ENCODE measurements at places on chromosomes 13 and 19.

DNA sequence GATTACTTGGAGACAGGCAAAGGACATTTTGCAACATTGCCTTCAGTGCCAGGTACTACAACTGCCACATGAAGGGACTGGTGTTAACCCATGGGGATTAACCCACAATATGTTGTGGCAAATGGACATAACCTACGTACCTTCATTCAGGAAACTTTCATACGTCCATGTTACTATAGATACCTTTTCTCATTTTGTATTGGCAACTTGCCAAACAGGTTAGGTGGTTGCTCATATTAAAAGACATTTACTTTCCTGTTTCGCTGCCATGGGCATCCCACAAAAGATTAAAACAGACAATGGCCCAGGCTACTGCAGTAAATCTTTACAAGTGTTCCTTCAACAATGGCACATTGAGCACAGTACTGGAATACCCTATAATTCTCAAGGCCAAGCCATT is 925.3 kb downstream of the SLITRK6 start:
- no peak for DNase-seq

- no peak for DNase-seq
Measured at GRCh38 chr13:54175466-54175865, 1146.9 kb downstream of the OLFM4 start.

DNA sequence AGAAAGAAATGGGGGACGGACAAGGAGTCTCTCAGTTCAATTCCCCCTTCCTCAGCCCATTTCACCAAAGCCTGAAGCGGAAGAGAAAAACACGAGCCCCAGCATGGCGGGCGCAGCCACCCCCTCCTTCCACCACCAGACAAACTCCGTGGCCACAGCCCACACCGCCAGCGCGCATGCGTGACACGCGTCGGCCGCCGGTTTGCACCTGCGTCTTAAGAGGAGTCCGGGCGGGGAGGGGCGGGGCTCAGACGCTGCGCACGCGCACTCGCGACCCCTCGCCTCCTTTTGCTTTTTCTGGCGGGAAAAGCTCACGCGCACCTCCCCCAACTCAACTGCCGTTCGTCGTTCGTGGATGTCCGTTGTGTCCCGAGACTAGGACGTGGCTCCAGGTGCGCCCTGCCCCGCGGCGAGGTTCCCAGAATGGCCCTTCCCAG is at the start of gene KASH5:
Gene KASH5 (plus strand): TSS at position 314 of the 437 bp plus-strand sequence. CDS start 2,635 bp downstream, outside the sequence.
- DNase-seq: peak; percentile 84

DNA sequence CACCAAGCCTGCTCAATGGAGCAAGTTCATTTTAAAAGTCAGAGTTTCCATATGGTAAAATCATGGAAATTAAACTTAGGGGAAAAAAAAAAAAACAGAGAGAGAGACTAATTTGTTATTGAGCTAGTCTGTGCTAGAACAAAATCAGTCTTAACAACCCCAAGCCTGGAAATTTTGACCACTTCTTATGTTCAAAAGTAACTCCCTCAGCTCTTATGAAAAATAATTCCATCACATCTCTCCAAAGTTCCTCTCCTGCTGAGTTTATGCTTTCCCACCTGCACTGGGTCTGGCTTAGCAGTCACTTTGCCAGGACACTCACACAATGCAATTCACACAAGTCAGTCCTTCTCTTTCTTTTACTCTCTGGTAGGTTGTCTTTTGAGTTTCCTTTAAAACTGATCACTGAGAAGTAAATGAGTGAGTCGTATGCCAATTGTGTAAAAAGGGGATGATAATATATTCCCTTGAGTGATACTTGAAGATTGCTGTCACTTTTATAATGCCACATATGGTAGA is 92.6 kb downstream of the ENOX1 start:
- no peak for DNase-seq

DNA sequence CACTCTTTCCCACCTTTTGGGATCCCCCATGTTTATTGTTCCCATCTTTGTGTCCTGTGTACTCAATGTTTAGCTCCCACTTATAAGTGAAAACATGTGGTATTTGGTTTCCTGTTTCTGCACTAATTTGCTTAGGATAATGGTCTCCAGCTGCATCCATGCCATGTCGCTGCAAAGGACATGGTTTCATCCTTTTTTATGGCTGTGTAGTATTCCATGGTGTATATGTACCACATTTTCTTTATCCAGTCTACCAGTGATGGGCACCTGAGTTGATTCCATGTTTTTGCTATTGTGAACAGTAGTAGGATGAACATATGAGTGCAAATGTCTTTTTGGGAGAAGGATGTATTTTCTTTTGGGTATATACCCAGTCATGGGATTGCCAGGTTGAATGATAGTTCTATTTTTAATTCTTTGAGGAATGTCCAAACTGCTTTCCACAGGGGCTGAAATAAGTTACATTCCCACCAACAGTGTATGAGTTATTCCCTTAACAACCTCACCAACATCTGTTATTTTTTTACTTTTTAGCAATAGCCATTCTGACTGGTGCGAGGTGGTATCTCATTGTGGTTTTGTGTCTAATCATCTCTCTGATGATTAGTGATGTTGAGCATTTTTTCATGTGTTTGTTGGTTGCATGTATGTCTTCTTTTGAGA is 55.7 kb upstream of the MEDAG start:
- DNase-seq: no peak

GRCh38 chr19:23314505-23315251 is 64.5 kb upstream of the ZNF724 start:
- DNase-seq: no peak

- no peak for DNase-seq
Measured at GRCh38 chr13:111183959-111184358, 68.8 kb downstream of the ARHGEF7 start.

DNA sequence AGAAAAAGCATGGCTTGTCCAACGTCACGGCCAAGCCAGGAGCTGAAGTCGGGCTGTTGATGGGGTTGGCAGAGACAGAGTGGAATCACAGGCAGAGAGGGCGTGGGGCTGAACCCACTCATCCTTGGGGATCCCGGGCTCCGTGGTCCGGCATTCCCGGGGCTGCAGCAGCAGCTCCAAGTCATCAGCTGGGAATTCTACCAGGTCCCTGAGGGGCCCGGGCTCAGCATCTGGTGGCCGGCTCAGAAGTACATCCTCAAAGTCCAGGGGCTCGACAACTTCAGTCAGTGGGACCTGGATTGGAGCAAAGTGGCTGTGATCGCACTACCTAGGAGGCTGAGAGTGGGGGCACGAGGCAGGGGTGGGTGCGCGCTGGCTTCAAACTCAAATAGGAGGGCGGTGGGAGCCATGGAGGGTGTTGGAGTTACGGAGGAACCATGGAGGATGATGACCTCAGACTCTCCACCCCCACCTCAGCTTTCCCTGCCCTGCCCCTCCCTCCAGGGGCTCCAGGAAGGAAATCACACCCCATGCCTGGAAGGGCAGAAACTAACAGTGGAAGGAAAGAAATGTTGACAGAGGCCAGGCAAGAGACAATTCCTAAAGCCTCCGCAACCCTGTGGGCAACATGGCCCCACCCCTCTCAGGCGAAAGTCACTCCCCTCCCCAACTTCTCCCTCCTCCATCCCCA is 9.5 kb downstream of the DOCK6 start:
- no peak for DNase-seq

DNA sequence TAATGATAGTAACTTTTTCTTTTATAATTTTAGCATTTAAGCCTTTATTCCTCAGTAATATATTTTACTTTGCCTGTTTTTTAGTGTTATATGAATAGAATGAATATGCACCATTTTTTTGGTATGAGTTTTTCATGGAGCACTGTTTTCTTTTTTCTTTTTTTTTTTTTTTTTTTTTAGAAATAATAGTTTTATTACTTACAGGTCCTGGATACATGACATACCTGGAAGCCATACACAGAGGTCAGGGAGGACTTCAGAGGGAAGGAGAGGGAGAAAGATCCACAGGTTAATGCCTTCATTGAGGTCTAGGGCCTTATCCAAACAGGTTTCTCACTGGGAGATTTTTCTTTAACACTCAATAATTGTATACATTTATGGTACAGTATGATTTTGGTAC is 26.4 kb downstream of the KCTD4 start:
- no peak for DNase-seq

GRCh38 chr19:29581398-29581797 is 24.7 kb upstream of the POP4 start:
- DNase-seq: peak; percentile 8

GRCh38 chr19:2795827-2796658 is 10.7 kb downstream of the THOP1 start:
- no peak for DNase-seq

- no peak for DNase-seq
Measured at GRCh38 chr13:42569576-42570344, 4.2 kb upstream of the TNFSF11 start.

- no peak for DNase-seq
Measured at GRCh38 chr19:30385666-30386065, 13.5 kb downstream of the ZNF536 start.

GRCh38 chr13:80109303-80109702 is 231.6 kb downstream of the SPRY2 start:
- no peak for DNase-seq

- DNase-seq: no peak
Measured at GRCh38 chr13:34546344-34547250, 395.5 kb upstream of the NBEA start.

DNA sequence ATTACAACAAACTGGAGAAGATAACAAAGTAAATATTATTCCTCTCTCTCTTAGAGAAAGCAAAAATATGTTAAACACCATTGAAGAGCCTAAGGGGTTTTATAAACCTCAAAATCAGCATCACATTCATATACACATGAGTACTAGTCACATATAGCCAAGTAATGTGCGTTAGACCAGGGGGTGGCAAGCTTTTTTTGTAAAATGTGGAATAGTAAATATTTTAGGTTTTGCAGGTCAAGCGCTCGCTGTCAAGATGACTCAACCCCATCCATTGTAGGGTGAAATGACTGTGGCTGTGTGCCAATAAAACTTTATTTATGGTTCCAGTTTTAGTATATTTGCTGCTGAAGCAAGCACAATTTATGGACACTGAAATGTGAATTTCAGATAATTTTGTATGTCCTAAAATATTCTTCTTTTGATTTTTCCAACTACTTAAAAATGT is 21.7 kb downstream of the RFX2 start:
- no peak for DNase-seq

DNA sequence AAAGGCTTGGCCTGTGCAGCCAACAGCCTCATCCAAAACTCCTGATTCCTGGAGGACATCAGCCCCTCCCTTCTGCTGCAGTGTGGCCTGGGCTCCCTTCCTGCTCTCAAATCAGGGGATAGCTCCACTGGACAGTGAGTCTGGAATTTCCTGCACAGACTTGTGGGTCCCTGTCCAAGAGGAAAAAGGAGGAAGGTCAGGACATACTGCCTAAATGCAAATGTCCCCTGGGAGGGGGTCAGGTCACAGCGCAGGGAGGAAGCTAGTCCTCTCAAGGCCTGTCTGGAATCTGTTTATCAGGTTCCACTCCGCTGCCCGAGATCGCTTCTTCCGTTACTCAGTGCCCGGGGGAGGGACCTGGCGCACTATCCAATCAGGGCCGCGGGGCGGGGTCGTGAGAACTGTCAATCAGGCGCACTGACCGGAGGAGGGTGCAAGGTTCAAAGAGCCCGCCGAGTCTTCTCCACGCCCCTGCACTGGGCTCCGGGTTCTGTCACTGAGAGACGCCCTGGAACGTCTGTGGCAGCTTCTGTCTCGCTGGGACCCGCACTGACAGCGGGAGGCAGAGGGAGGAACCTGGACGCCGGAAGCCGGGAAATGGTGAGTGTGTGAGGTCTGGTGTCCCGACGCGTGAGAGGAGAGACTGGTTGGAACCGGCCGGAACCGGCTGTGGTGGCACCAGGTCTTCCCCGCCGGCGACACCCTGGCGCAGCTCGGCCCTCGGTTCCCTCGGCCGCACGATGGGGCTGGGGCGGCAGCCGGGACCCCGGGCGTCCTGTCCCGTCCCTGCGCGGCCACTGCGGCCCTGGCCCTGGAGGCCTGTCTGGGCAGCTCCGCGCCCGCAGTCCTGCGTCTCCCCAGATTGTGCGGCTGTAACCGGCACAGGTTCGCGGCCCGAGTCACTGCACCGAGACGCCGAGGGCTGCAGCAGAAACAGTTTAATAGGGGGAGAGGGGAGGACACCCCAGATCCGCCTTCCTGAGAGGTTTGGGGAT is at the start of gene ZNF441:
Gene ZNF441 (plus strand): TSS at position 404 of the 995 bp plus-strand sequence. CDS start 194 bp downstream, at position 598.
- peak; percentile 98 for DNase-seq

DNA sequence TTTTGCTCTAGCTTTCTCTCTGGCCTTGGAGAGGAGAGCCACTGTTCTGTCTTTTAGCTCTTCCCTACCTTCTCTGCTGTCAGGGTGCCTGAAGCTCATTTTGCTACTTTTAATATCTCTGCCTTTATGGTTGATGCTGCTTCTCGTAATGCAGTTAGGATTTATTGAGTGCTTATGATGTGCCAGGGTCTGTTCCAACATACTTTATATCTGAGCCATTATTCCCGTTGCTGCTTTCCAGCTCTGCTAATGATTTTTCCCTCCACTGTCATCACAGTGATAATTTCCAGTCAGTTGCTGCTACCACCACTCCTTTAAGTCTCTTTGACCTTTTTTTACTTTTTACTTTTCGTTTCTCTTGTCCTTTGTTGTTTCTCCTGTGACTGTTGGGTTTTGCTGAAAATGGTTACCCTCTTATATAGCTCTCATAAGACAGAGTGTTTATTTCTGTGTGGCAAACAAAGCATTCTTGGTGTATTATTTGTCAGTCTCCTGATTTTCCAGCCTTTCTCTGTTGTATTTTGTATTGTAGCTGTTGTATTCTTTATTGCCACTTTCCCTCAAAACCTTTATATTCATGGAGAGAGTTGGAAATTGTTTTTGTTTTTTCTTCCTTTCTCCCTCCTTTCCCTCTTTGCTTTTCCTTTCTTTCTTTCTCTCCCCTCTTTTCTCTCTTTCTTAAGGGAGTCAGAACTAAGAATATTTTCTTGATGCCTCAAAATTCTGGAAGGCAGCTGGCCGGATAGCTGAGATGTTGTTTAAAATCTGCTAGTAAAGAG is 37.4 kb downstream of the COG6 start:
- DNase-seq: no peak

DNA sequence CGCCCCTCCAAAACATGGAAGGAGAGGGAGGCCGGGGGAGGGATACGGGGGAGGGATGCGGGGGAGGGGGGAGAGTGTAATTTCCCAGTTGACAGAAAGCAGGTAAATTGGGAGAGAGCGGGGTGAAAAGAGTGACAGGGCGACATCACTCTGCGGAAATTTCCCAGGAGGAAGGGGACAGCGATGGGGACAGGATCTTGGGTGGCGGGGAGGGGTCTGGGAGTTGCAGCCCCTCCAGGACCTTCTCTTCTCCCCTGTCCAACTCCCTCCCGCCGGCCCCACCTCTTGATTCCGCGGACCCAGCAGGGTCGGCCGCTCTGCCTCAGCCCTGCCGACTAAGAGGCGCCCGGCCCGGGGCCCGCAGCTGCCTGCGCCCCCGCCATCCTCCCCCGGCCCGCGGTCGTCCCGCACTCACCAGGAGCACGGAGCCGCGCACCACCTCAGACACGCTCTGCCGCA is 108.0 kb upstream of the DOCK9 start:
- no peak for DNase-seq
